ENCODE measurements at places on chromosomes 3 and 15.

DNA sequence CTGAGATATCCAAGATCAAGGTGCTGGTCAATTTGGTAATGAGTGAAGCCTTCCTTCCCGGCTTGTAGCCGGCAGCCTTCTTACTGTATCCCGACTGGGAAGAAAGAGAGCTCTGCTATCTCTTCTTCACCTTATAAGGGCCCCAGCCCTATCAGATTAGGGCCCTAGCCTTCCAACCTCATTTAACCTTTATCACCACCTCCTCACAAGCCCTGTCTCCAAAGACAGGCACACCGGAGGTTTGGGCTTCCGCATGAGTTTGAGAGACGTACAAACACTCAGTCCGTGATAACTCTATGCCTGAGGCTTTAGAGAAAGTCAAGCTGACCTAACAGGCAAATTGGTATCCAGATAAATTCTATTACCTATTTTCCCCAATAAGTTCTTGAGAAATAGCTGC, 243.9 kb downstream of the OPA1 start:
- DNase-seq = no peak

DNA sequence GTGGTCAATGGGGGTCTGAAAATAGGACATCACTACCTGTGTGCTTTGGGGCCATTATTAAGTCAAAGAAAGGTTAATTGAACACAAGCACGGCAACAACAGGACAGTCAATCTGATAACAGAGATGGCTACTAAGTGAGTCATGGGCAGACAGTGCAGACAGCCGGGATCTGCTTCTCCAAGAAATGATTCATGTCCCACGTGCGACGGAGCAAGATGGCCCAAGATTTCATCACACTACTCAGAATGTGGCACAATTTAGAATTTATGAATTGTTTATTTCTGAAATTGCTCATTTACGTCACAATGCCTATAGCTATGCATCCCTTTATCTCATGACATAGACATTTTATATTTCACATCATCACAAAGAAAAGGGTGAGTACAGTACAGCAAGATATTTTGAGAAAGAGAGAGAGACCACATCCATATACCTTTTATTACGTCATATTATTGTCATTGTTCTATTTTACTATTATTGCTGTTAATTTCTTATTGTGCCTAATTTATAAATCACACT, 770.6 kb upstream of the NR2F2 start:
- DNase-seq = no peak

- DNase-seq = no peak
Measured at GRCh38 chr3:62073038-62073437, 300.3 kb downstream of the FEZF2 start.

DNA sequence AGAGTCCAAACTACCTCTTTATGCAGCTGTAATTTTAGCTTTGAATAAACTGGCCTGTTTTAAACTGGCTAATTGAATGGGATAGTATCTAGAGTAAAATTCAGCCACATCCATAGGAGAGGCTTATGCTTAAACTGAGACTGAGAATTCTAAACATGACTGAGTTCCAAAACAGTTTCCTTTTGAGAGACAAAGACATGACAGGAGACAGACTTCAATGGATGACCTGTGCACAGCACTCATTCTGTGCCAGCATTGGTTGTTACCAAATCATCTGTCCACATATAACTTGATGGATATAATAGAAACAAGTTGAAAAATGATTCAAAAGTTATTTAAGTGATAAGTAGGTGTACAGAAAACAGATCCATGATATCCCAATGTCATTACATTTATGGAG, 20.9 kb downstream of the IL12A start:
- no peak for DNase-seq

GRCh38 chr3:147130461-147130860, 275.9 kb downstream of the ZIC4 start:
- no peak for DNase-seq

DNA sequence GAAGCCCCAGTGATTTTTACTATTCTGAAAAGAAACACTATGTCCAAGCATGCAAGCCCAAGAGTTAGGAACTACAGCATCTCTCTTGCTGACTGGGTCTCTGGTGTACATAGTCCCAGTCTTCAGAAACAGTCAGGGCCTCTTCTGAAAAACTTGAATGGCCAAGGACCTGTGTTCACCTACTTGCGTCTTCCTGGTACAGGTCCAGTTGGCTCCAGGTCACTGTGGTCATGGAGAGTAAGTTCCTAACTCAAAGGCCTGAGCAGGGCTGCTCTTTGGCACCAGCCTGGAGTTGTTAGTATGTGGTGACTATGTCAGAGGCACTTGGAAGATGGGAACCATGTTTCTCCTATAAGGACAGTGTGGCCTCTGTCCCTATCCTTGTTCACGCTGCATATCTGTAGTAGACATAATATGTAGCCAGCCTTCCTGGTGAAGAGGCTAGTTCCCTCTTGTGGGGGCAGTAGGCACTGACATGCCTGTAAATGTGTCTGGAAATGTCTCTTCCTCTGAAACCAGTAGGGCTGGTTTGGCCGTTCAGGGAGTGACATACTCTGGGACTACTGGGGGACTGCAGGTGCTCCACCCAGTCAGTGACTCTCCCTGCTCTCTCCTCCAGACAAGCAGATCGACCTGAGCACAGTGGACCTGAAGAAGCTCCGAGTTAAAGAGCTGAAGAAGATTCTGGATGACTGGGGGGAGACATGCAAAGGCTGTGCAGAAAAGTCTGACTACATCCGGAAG, 2.6 kb upstream of the RBM15B start:
- no peak for DNase-seq

DNA sequence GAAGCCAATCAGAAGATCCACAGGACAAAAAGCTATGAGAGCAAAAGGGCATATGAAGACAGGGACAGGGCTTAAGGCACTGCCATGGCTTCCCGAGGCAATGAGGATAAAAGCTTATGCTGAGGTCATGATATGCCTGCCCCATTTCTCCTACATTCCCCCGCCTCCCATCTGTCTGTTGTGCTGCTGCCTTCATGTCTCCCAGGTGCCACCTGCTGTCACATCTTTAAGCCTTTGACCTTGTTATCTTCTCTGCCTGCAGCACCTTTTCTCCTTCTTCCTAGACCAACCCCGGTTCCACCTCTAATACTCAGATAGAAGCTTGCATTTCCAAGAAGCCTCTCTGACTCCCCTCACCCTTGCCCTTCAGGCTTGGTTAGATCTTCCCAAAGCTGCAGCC, 213.8 kb downstream of the ARRDC4 start:
- DNase-seq = no peak

- DNase-seq = no peak
Measured at GRCh38 chr15:85615930-85616329, 178.8 kb downstream of the KLHL25 start.

- no peak for DNase-seq
Measured at GRCh38 chr3:43286841-43287499, 630 bp downstream of the SNRK start.

DNA sequence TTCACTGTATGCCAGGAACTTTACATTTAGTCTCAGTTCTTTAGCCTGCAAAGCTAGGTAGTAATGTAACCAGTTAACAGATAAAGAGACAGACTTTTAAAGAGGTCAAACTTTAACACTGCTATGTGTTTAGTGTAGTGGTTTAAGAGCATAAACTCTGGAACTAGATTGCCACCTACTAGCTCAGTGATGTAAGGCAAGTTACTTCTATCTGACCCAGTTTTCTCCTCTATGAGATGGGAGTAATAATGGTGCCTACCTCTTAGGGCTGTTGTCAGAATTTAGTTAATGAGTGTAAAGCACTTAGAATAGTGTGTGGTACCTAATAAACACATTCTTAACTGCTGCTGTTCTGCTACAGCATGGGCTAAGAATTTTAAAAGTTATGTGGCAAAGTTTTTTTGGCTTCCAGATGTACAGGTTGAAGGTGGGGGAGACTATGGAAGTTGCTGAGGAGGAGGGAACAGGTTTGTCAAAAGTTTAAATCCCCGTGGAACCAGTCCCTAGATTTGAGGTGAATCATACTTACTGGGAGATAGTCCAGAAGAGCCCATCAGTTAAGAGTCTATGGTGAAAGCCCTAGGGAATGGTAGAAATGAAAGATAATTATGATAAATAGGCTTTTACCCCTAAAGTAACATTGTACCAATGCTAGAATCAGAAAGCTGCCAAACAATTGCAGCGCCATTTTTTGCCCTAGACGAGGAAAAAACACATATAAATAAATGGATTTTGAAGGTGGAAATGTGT, 13.9 kb downstream of the TSC22D2 start:
- no peak for DNase-seq

DNA sequence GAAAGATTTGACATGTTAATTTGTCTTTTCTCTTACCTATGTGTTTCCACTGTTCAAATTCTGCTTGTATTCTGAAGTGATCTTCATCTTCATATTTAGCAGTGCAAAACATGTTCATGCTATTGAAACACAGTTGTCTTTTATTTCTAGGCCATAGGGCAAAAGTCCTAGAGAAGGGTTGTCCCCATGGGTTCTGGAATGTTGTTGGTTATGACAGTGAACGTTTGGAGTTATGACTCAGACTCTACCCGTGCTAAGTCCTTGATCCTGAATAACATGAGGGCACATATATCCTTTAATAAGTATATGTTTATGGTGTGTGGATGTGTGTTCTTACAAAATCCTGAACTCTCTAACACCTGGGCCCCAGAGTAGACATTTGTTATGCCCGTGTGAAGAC, 23.0 kb upstream of the ARPP21 start:
- no peak for DNase-seq

DNA sequence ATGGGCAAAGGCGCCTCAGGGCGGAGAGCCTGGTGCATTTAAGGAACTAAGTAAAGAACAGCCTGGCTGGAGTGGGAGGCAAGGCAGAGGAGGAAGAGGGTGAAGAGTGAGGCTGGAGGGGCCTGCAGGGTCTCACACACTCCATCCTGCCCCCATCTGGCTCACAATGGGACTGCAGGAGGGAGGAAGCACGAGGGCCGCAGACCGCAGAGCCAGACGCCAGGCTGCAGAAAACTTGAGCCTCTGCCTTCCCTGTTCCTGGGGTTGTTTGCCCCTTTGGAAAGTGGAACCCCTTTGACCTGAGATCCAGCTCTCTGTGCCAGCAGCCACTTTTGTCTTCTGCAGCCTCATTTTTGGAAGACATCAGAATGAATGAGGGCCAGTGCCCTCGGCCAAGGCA, 138.0 kb downstream of the SRGAP3 start:
- no peak for DNase-seq

GRCh38 chr3:132871956-132872355, 149.7 kb upstream of the NPHP3 start:
- no peak for DNase-seq

GRCh38 chr3:49132437-49133225, at the start of gene LAMB2:
Gene LAMB2 (minus strand): TSS chr3:49133050. CDS start chr3:49132867, 183 bp downstream.
- no peak for DNase-seq

DNA sequence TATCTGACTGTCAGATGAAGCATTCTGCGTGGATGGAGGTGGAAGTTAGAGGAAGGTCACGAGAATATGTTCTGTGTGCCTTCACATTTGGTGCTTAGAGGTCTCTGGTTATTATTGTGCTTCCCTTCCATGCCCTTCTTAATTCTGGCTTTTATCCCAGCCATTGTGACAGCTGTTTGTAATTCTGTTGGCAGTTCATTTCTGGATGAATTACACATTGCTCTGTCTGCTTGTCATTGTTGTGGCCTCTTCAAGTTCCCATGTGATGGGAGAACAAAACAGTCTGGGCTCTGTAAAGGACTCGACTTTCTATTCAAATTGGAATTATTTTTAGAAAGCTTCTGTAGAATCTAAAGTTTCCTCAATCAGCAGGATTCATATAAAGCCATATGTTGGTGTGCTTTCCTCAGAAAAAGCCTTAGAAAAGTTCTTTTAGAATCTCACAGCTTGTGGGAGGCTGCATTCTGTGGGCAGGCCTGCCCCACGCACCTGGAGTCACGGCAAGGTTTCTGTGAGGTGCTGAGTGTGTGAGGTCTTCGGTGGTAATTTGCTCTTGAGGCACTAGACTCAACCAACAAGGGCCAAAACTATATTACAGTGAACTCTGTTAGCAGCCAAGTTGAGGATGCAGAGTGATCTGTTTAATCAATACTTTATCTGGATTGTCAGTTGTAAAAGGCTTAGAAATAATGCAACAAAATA, 397.4 kb upstream of the AZI2 start:
- no peak for DNase-seq

DNA sequence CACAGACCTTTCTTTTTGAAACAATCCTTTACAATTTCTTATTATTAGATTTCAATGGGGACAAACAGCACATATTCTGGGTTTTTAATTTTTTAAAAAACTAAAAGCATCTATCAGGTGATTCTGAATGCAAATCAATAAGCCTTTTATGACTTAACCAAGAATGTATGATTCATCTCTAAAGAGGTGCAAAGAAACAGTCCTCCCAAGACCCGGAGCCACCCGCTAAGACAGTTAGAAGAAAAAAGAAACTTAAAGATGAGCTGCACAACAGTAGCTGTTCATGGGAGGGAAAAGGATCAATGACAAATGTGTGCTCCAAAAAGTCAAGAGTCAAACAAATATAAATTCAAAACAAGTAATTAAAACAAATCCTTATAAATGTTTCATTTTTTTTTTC, 319.5 kb downstream of the THSD4 start:
- DNase-seq = no peak

DNA sequence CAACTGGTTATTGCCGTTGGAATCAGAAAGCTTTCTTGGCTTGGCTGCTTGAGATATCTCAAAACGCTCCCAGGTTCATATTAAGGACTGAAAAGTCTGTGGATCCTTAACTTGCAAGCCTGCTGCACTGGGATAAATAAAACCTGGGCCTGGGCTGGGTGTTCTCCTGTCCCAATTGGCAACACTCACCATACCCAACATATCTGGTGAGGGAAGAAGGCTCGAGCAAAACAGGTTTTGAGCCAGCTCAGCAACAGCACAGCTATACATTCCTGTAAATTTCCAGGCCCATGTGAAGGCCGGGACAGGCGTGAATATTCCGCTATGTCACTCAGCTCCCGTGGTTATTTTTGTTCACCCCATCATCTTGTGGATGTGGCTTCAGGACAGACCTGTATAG, 169.0 kb upstream of the BCL6 start:
- DNase-seq = no peak

- DNase-seq = no peak
Measured at GRCh38 chr3:79515072-79515471, 252.7 kb downstream of the ROBO1 start.

DNA sequence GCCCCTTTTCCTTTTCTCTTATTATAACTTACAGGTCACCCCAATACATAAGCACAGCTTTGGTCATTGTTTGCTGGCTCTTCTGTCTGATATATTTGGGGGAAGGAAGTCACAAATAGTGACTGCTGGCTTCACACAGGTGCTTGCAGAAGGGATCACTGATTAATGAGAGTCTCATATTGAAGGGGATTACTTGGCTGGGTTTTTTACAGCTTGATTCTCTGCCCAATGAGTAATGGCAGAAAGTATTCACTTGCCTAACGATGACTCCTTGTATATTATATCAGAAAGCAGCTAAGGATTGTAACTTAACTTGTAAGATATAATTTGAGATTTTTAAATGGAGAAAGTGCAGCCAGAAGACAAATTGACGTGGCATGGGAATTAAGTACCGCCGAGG, 119.3 kb upstream of the PFN2 start:
- DNase-seq = no peak
